T-helper 1 cell (primary cell): ENCODE measurements at places on chromosomes 3 and 15.

- DNase-seq: no peak
These were observed 10.2 kb upstream of the TIPARP start for GRCh38 chr3:156664011-156664830.

GRCh38 chr3:37779289-37780152 is 82.2 kb upstream of the CTDSPL start:
- DNase-seq: no peak

GRCh38 chr15:67556976-67557570 is 14.6 kb downstream of the MAP2K5 start:
- no peak for DNase-seq

- DNase-seq: no peak
These were observed 30.8 kb downstream of the PCCB start for GRCh38 chr3:136280961-136281360.

DNA sequence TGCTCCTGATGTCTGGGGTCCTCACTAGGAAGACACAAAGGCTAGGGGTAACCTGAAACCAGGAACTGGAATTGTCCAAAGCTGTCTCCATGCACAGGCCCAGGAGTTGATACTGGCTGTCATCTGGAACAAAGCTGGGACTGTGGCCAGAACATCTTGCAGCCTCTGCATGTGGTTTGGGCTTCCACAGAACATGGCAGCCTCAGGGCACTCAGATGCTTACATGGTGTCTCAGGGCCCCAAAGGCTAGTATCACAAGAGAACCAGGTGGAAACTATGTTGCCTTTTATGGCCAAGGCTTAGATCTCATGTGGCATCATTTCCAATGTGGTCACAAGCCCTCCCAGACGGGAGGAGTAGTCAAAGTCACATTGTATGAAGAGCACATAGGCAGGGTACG is 335.2 kb upstream of the TRIM42 start:
- no peak for DNase-seq

GRCh38 chr15:25943831-25944230 is 80.7 kb upstream of the ATP10A start:
- DNase-seq: no peak

- no peak for DNase-seq
These were observed 39.4 kb upstream of the MRPS22 start for GRCh38 chr3:139304383-139304782.

- DNase-seq: no peak
These were observed 7.3 kb downstream of the ARL6IP5 start for GRCh38 chr3:69092030-69092516.

- DNase-seq: no peak
These were observed 427.5 kb downstream of the VGLL3 start for GRCh38 chr3:86563400-86563970.

DNA sequence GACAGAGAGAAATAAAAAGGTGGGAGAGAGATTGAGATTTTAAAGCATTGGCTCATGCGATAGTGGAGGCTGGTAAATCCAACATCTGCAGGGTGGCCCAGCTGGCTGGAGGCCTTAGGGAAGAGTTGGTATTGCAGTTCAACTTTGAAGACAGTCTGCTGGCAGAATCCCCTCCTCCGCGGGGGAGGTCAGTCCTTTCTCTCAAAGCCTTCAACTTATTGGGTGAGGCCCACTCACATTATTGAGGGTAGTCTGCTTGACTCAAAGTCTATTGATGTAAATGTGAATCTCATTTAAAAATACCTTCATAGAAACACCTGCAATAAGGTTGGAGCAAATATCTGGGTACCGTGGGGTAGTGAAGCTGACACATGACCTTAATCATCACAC is 31.8 kb upstream of the PROK2 start:
- no peak for DNase-seq
